ENCODE measurements at places on chromosomes 6 and 20. TPM values are rescaled to one million over a fixed set of nuclear protein-coding genes. Genes with fewer than 3 reads are reported as not detected.

- no peaks in the 10 kb centered on the region for H3K36me3 ChIP-seq
- no peak overlapping the region for H3K4me3 ChIP-seq
- no peak overlapping the region for H3K27ac ChIP-seq
- no peaks in the 10 kb centered on the region for H3K27me3 ChIP-seq
- H3K4me1 ChIP-seq: peaks cover 20% of the 10 kb centered on the region
Observed at GRCh38 chr6:52288216-52288615, 3.7 kb upstream of the MCM3 start.

DNA sequence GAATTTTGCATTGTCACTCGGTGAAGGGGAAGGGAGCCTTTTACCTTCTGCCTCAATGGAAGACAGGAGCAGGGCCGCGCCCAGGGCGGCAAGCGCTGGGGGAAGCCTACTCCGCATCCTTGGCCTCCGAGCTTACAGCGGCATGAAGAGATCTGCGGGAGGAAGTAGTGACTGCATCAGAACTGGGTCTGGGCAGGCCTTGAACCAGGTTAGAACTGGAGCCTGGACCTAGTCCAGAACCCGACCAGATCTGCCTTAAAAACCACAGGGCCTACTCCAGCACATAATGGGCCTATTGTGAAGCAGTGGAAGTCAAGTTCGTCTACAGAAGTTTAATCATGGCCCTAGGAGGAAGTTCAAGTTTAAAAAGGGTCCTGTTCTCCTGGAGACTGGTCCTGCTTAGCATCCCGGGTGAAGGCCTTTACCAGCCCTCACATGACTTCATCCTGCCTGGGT, 3.1 kb downstream of the COL12A1 start:
- H3K27me3 ChIP-seq: peaks cover 62% of the 10 kb centered on the region
- no peak for DNase-seq
- H3K4me1 ChIP-seq: no peaks in the 10 kb centered on the region
- no peaks in the 10 kb centered on the region for H3K36me3 ChIP-seq
- no peak overlapping the region for H3K27ac ChIP-seq

GRCh38 chr6:158060455-158061360, 79.0 kb downstream of the SYNJ2 start:
- H3K4me3 ChIP-seq: no peak overlapping the region
- H3K36me3 ChIP-seq: peaks cover 10% of the 10 kb centered on the region
- no peak overlapping the region for H3K27ac ChIP-seq
- no peaks in the 10 kb centered on the region for H3K27me3 ChIP-seq

C20orf96 gene
- total RNA-seq: 2.6 TPM

CFB gene
- 1.8 TPM for total RNA-seq

RIPOR2 gene
- total RNA-seq: 443 TPM

PPP1R18 gene
- 156 TPM for total RNA-seq

Data from T-cell (primary cell).